T-cell (primary cell): ENCODE measurements at places on chromosomes 5 and 9. TPM values are rescaled to one million over a fixed set of nuclear protein-coding genes. Genes with fewer than 3 reads are reported as not detected.

ENG gene
- total RNA-seq: 9.7 TPM

NEUROG1 gene
- total RNA-seq: not detected

PCDHGB6 gene
- total RNA-seq: not detected

OTULINL gene
- 30.4 TPM for total RNA-seq

SMIM33 gene
- total RNA-seq: 1.1 TPM

AFF4 gene
- 53.0 TPM for total RNA-seq

PCDHA3 gene
- not detected for total RNA-seq

INSYN2B gene
- total RNA-seq: not detected

GRCh38 chr9:137781906-137782585, 95.5 kb upstream of the CACNA1B start:
- DNase-seq: no peak

DNA sequence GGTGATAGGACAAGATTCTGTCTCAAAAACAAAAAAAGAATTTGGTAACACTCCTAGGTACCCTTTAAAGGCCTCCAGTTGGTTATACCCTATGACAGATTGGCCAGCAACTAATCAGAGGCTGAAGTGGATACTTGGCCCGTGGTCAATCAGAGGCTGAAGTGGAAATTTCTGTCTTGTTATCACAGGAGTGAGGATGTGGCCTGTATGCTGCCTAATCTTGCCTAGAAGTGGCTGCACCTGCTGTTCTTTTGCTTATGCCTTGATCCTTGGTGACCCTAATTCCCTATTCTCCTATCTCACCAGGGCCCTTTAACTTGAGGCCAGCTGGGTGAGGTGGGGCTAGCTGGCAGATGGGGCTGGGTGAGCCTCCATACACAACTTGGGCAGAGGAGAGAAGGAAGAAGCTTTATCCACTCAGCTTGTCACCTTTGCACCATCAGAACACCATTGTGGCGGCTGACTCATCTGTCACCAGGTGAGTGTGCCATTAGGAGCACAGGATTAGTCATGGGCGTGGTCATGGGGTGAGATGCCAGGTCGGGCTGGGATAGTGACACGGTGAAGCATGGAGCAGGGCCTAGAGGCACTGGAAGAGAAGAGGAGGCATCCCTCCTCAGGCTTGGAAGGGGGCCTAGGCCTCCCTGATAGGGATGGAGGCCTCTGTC, 41.5 kb downstream of the SAR1B start:
- DNase-seq: no peak

DNA sequence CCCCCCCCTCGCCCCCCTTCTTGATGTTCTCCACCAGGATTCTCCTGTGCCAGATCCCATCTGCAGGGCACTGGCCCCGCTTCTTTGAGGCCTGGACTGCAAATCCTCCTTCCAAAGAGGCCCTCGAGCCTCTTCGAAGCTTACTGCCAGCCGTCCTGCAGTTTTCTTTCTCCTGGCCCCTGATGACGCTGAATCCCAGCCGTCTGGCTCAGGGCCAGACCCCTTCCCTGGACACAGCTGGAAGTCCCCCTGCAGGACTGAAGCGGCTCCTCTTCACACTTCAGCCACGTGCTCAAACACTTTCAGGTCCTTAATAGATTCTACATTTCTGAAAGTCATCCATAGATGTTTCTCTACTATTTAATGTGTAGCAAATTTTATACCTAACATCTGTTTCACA, 121.5 kb downstream of the EHMT1 start:
- DNase-seq: no peak

DNA sequence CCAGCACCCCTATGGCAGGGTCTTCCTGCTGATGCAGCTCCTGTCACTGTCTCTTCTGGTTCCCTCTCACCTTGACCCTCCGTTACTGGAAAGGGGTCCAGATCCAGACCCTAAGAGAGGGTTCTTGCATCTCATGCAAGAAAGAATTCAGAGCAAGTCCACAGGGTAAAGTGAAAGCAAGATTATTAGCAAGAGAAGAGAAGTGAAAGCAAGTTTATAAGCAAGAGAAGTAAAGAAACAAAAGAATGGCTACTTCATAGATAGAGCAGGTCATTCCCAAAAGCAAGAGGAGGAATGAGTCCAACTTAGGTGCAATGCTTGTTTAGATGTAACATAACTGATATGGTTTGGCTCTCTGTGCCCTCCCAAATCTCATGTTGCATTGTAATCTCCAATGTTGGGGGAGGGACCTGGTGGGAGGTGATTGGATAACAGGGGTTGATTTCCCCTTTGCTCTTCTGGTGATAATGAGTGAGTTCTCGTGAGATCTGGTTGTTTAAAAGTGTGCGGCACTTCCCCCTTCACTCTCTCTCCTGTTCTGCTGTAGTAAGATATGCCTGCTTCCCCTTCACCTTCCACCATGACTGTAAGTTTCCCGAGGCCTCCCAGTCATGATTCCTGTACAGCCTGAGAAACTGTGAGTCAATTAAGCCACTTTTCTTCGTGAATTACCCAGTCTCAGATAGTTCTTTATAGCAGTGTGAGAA, 183.3 kb downstream of the MED10 start:
- DNase-seq: no peak

DNA sequence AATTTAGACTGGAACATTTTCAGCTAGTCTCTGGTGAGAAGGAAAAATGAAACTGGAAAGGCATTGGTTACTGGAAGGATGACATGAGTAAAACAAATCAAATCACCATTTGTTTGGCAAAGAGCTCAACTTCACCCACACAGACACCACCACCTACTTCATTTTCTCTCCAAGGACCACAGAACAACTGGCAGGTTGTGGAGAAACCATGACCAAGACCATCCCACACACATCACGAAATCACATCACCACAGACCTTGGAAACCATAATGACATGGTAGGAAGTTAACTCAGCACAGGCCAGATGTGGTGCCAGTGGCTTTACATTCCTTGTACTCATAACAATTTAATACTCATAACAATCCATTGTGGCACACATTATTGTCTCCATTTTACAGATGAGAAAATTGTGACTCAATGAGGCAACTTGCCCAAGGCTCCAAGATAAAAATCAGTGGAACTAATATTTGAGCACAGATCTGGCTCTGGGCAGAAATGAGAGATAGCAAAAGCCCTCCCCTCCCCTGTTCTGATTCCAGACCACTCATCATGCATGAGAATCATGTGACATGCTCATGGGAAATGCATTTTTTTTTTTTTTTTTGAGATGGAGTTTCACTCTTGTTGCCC, 7.5 kb downstream of the OR1K1 start:
- no peak for DNase-seq
